ENCODE measurements at places on chromosomes 6 and 20. TPM values are rescaled to one million over a fixed set of nuclear protein-coding genes. Genes with fewer than 3 reads are reported as not detected.

RSPH9 gene
- 0.86 TPM for polyA plus RNA-seq

PROKR2 gene
- not detected for polyA plus RNA-seq

TBPL1 gene
- 41.4 TPM for polyA plus RNA-seq

RMND1 gene
- 10.7 TPM for polyA plus RNA-seq

KHDRBS2 gene
- not detected for polyA plus RNA-seq

GPR6 gene
- polyA plus RNA-seq, result not detected

ECI2 gene
- 83.4 TPM for polyA plus RNA-seq

ANKRD60 gene
- polyA plus RNA-seq, result not detected

WFDC2 gene
- not detected for polyA plus RNA-seq

ASIP gene
- not detected for polyA plus RNA-seq

MYBL2 gene
- 0.07 TPM for polyA plus RNA-seq

C2 gene
- not detected for polyA plus RNA-seq

ABHD16A gene
- 34.1 TPM for polyA plus RNA-seq

COX4I2 gene
- not detected for polyA plus RNA-seq

NOTCH4 gene
- polyA plus RNA-seq, result 0.48 TPM

DEFB121 gene
- polyA plus RNA-seq, result not detected

IRAK1BP1 gene
- 1.8 TPM for polyA plus RNA-seq

RAD21L1 gene
- polyA plus RNA-seq, result not detected

FAM209B gene
- polyA plus RNA-seq, result not detected

BTN1A1 gene
- polyA plus RNA-seq, result not detected

VSX1 gene
- polyA plus RNA-seq, result not detected

SLC17A1 gene
- not detected for polyA plus RNA-seq

PRSS16 gene
- polyA plus RNA-seq, result 1.0 TPM

SNAP25 gene
- polyA plus RNA-seq, result not detected

CTAGE9 gene
- not detected for polyA plus RNA-seq

PXDC1 gene
- polyA plus RNA-seq, result not detected

GHRH gene
- polyA plus RNA-seq, result not detected

LPA gene
- not detected for polyA plus RNA-seq

C20orf144 gene
- not detected for polyA plus RNA-seq

SCUBE3 gene
- 0.03 TPM for polyA plus RNA-seq

CST4 gene
- not detected for polyA plus RNA-seq

TEAD3 gene
- 0.16 TPM for polyA plus RNA-seq

SNTA1 gene
- 6.4 TPM for polyA plus RNA-seq

SLC17A9 gene
- 1.5 TPM for polyA plus RNA-seq

IL20RA gene
- polyA plus RNA-seq, result not detected

CTCFL gene
- polyA plus RNA-seq, result not detected

HLA-DPA1 gene
- 19.5 TPM for polyA plus RNA-seq

EPPIN gene
- not detected for polyA plus RNA-seq

KIF13A gene
- not detected for polyA plus RNA-seq

HLA-DOB gene
- polyA plus RNA-seq, result 0.75 TPM

ZNF318 gene
- 7.0 TPM for polyA plus RNA-seq

RFX6 gene
- polyA plus RNA-seq, result not detected

C6orf118 gene
- polyA plus RNA-seq, result not detected

CD83 gene
- polyA plus RNA-seq, result 1.6 TPM

PSMB9 gene
- polyA plus RNA-seq, result 432 TPM

MATN4 gene
- not detected for polyA plus RNA-seq

LAMA4 gene
- not detected for polyA plus RNA-seq
